ENCODE measurements at places on chromosomes 2 and 18. TPM values are rescaled to one million over a fixed set of nuclear protein-coding genes. Genes with fewer than 3 reads are reported as not detected.

GRCh38 chr2:239608260-239608659 lies 207.4 kb upstream of the HDAC4 start:
- peaks cover 3% of the 10 kb centered on the region for H3K27me3 ChIP-seq
- no peak for DNase-seq
- H3K27ac ChIP-seq = no peak overlapping the region

GRCh38 chr2:88201811-88202169 lies 31.6 kb downstream of the THNSL2 start:
- H3K27ac ChIP-seq = no peak overlapping the region
- H3K27me3 ChIP-seq = peaks cover 34% of the 10 kb centered on the region
- DNase-seq = no peak

Gene FLACC1
- total RNA-seq = 0.67 TPM

- H3K4me3 ChIP-seq = no peak overlapping the region
- peaks cover 11% of the 10 kb centered on the region for H3K4me1 ChIP-seq
- H3K27me3 ChIP-seq = peaks cover 2% of the 10 kb centered on the region
Observed at GRCh38 chr2:227789803-227790202, 23.8 kb upstream of the CCL20 start.

- DNase-seq = no peak
- no peak overlapping the region for H3K4me3 ChIP-seq
- H3K27me3 ChIP-seq = peaks cover 3% of the 10 kb centered on the region
- H3K27ac ChIP-seq = no peak overlapping the region
Observed at GRCh38 chr18:61765097-61765496, 127.7 kb downstream of the RNF152 start.

Gene SERPINE2
- 16.5 TPM for total RNA-seq

GRCh38 chr2:3445891-3446290 lies 66.4 kb downstream of the TRAPPC12 start:
- H3K4me3 ChIP-seq = no peak overlapping the region
- DNase-seq = no peak
- H3K4me1 ChIP-seq = peaks cover 4% of the 10 kb centered on the region
- no peak overlapping the region for H3K27ac ChIP-seq
- H3K27me3 ChIP-seq = no peaks in the 10 kb centered on the region

DNA sequence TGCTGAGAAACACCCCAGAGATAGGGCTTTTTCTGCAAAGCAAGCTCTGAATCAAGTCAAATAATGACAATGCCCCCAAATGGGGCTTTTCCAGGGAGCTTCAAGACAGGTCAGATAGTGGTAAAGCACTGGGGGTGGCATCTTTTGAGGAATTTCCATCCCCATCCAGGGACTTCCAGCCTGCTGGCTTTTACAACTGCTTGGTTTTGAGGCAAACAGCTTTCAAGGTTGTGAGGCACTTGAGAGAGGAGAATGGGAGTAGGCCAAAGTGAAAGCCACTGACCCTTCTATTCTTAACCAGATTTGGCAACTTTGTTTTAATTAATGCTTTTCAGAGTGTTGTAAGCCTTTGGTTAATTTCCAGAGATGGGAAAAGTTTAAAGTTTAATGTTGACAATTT lies 762.0 kb upstream of the POU3F3 start:
- H3K27me3 ChIP-seq = no peaks in the 10 kb centered on the region
- DNase-seq = no peak
- H3K4me1 ChIP-seq = no peaks in the 10 kb centered on the region
- no peak overlapping the region for H3K4me3 ChIP-seq
- H3K36me3 ChIP-seq = no peaks in the 10 kb centered on the region

DNA sequence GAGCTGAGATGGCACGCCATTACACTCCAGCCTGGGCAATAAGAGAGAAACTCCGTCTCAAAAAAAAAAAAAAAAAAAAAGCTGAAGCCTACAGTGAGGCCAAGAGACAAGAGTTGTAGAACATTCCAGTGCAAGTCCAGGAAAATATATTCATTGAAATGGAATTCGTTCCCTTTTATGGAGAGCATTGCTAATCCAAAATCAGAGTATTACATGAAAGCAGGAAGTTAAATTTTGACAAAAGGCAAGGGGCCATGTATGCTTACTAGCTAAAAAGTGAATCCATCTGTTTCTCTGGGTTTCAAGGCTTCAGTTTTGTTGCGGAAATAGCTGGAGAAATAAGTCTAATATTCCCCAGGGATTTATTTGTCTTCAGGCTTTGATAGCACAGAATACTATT lies 471.7 kb downstream of the THSD7B start:
- no peaks in the 10 kb centered on the region for H3K36me3 ChIP-seq
- H3K4me1 ChIP-seq = no peaks in the 10 kb centered on the region
- no peak for DNase-seq
- no peaks in the 10 kb centered on the region for H3K27me3 ChIP-seq
- H3K4me3 ChIP-seq = no peak overlapping the region
- no peak overlapping the region for H3K27ac ChIP-seq

DNA sequence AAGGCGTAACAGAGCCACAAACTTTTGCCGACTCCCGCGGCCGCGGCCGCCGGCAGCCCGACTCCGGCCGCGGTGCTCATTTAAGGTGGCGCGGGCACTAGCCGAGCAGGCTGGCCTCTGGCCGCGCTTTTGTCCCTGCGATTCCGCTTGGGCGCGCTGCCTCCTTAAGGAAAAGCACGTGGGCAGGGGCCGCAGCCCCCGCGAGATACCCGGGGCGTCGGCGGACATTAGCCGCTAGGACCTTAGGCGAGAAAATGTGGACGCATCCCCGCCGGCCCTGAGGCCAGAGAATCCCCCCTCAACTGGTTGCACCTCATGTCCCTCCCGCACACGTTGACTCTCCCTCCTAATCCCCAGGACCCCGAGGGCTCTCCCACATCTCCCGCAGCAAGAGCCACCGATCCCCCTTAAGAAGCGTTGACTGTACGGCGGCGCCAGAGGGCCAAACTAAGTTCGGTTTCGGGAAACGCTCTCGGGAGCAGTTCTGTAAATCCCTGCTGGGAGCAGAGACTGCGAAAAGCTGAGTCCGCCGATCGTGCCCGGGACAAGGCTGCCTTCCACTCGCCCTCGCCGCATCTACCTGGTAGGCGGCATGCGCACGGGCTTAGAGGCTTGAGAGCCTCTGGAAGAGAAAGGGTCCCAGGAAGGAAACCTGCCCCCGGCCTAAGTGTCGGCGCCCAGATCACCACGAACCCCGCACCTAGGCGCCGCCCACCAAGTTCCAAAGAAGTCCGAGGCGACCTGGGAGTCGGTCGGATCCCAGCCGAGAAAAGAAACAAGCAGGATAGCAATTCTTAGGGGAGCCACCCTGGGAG lies 1.8 kb upstream of the SATB2 start:
- H3K27ac ChIP-seq = peak overlapping the region; percentile 28
- peak overlapping the region; percentile 80 for H3K4me3 ChIP-seq
- H3K36me3 ChIP-seq = peaks cover 2% of the 10 kb centered on the region
- peaks cover 59% of the 10 kb centered on the region for H3K27me3 ChIP-seq
- DNase-seq = peak; percentile 77

Gene ARHGAP15
- total RNA-seq = 70.2 TPM

Gene MEP1B
- 0.10 TPM for total RNA-seq

GRCh38 chr2:10047616-10048500 lies 4.5 kb downstream of the KLF11 start:
- DNase-seq = no peak
- H3K4me1 ChIP-seq = peaks cover 16% of the 10 kb centered on the region
- no peak overlapping the region for H3K4me3 ChIP-seq

GRCh38 chr2:197925204-197925603 lies 120.8 kb downstream of the PLCL1 start:
- DNase-seq = no peak
- peaks cover 2% of the 10 kb centered on the region for H3K36me3 ChIP-seq
- H3K27me3 ChIP-seq = no peaks in the 10 kb centered on the region
- H3K4me1 ChIP-seq = peaks cover 17% of the 10 kb centered on the region
- no peak overlapping the region for H3K27ac ChIP-seq

DNA sequence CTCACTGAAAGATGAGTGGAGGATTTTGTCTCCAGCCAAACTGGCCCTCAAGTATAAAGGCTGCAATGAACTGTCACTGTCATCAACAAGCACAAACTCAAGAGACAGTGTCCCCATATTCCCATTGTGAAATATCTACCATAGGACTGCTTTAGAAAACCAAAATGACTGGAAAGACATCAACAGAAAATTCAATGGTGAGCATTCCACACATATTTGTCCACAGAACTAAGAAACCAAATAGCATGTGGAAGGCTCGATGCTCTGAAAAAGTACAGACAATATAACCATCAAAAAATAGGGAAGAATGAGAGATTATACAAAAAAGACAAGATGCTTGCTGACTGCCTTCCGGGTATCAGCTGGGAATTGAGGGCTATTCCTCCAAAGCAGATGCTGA lies 37.6 kb downstream of the TGFBRAP1 start:
- no peak for DNase-seq
- H3K4me1 ChIP-seq = peaks cover 1% of the 10 kb centered on the region
- no peak overlapping the region for H3K27ac ChIP-seq
- no peaks in the 10 kb centered on the region for H3K27me3 ChIP-seq
- no peak overlapping the region for H3K4me3 ChIP-seq

- peaks cover 13% of the 10 kb centered on the region for H3K27me3 ChIP-seq
- peaks cover 1% of the 10 kb centered on the region for H3K36me3 ChIP-seq
- no peak overlapping the region for H3K4me3 ChIP-seq
- no peak overlapping the region for H3K27ac ChIP-seq
- no peak for DNase-seq
Observed at GRCh38 chr2:190184460-190184859, 121.9 kb upstream of the MSTN start.

Gene CFAP65
- not detected for total RNA-seq

GRCh38 chr18:39862341-39862740 lies 2092.7 kb upstream of the PIK3C3 start:
- no peaks in the 10 kb centered on the region for H3K27me3 ChIP-seq
- no peaks in the 10 kb centered on the region for H3K4me1 ChIP-seq
- DNase-seq = no peak
- H3K36me3 ChIP-seq = no peaks in the 10 kb centered on the region

Gene CMPK2
- total RNA-seq = 6.6 TPM

- H3K4me1 ChIP-seq = no peaks in the 10 kb centered on the region
- no peak for DNase-seq
- no peaks in the 10 kb centered on the region for H3K36me3 ChIP-seq
- no peak overlapping the region for H3K27ac ChIP-seq
Observed at GRCh38 chr2:219911541-219911940, 284.1 kb downstream of the SLC4A3 start.
